ENCODE measurements at places on chromosomes 3 and 15. TPM values are rescaled to one million over a fixed set of nuclear protein-coding genes. Genes with fewer than 3 reads are reported as not detected.

Gene ELL3
- total RNA-seq, result 1.3 TPM

Gene SKOR1
- 0.07 TPM for total RNA-seq

Gene CALML4
- total RNA-seq, result 0.99 TPM

Gene NISCH
- 48.3 TPM for total RNA-seq

Gene LDHAL6B
- not detected for total RNA-seq

Gene TCAIM
- 34.7 TPM for total RNA-seq

Gene HYAL3
- total RNA-seq, result 0.92 TPM

Gene LIPH
- 0.10 TPM for total RNA-seq

Gene KIF23
- total RNA-seq, result 0.45 TPM

Gene CILP
- total RNA-seq, result 7.8 TPM

Gene CELSR3
- total RNA-seq, result 0.35 TPM

Gene MFGE8
- total RNA-seq, result 322 TPM

Gene ARIH1
- 184 TPM for total RNA-seq

Gene FYCO1
- total RNA-seq, result 146 TPM

Gene SOX14
- not detected for total RNA-seq

Gene GOLGA8T
- 0.27 TPM for total RNA-seq

Gene PLSCR4
- 13.8 TPM for total RNA-seq

Gene CAPN3
- 3.8 TPM for total RNA-seq

Gene PFKFB4
- 2.2 TPM for total RNA-seq

Gene NAALADL2
- 3.1 TPM for total RNA-seq

Gene DPPA2
- not detected for total RNA-seq

Gene DNAJB8
- not detected for total RNA-seq

Gene HES1
- total RNA-seq, result 13.4 TPM

Gene STRIT1
- 0.79 TPM for total RNA-seq

Gene PLSCR2
- total RNA-seq, result not detected

Gene MST1R
- 2.3 TPM for total RNA-seq

Gene MESP1
- total RNA-seq, result 8.4 TPM

Gene STAB1
- total RNA-seq, result 69.7 TPM

Gene SPINT1
- total RNA-seq, result 1.0 TPM

Gene TGM4
- total RNA-seq, result not detected

Gene GPR176
- 1.5 TPM for total RNA-seq

Gene GNAT1
- not detected for total RNA-seq

Gene DAZL
- not detected for total RNA-seq

Gene NRG4
- total RNA-seq, result not detected

Gene SLC2A2
- total RNA-seq, result not detected

Gene GRK7
- total RNA-seq, result not detected

Measured in left ventricle myocardium superior (tissue), 1 donor.